ENCODE measurements at places on chromosomes 3 and 15.

DNA sequence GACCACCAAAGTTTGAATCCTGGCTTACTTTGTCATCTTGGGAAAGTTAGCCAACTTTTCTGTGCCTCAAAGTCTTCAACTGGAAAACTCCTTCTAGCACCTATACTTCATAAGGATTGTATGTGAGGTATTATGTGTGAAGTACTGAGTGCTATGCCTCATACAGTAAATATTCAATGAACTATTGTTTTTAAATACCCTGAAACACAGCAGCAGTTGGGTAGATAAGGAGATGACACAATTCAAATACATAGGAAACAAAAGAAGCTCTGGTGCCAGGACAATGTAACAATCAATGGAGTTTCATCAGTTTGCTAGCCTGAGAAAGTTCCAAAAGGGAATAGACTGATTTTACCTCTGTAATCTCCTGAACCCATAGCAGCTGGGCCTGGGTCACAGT is 43.3 kb downstream of the TUBGCP4 start:
- no peak for DNase-seq

DNA sequence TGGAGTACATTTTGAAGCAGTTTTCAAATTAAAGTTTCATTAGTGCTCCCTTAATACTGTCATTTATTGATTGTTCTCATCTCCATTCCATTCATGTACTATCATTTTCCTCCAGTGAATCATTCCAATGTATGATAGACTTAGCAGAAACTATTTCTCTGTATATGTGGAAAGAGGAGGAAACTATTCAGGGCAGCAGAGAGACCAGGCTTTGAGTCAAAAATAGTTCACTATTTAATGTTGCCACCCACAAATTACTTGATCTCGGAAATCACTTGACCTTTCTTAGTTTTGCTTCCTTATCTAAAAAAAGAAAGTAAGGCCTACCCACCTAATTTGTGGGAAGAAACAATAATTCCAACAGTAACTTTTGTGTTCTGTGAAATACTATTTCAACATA is 610.5 kb upstream of the ZNF385D start:
- no peak for DNase-seq

GRCh38 chr3:139394116-139394515 is 4.7 kb upstream of the COPB2 start:
- no peak for DNase-seq

GRCh38 chr3:109188741-109189140 is 52.2 kb downstream of the C3orf85 start:
- no peak for DNase-seq

DNA sequence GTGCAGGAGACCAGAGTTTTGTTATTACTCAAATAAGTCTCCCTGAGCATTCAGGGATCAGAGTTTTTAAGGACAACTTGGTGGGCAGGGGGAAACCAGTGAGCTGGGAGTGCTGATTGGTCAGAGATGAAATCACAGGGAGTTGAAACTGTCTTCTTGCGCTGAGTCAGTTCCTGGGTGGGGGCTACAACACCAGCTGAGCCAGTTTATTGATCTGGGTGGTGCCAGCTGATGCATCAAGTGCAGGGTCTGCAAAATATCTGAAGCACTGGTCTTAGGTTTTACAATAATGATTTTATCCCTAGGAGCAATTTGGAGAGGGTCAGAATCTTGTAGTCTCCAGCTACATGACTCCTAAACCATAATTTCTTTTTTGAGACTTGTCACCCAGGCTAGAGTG is 13.8 kb upstream of the ZNF662 start:
- DNase-seq: no peak

DNA sequence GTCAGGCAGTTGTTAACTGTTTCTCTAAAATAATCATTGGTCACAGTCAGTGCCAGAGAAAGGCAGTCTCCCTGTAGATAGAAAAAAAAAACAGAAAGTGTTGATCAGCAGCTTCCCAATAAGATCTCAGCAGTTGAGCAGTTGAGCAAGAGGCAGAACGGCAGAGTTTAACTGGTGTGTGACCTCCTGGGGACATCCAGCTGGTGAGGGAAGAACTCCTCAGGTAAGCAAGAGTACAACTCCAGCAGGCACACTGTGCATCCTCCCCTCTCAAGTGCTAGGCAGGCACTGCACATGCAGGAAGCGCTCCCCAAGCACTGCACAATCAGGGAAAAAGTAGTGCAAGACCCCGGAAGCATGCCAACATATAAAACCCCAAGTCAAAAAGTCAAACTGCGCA is 1287.2 kb downstream of the NSUN3 start:
- DNase-seq: no peak

- no peak for DNase-seq
These were observed 205.5 kb upstream of the CD96 start for GRCh38 chr3:111336511-111336910.

- no peak for DNase-seq
These were observed 6.3 kb upstream of the CCDC54 start for GRCh38 chr3:107370907-107371306.

GRCh38 chr15:52730594-52730993 is 51.4 kb upstream of the ATOSA start:
- DNase-seq: no peak

DNA sequence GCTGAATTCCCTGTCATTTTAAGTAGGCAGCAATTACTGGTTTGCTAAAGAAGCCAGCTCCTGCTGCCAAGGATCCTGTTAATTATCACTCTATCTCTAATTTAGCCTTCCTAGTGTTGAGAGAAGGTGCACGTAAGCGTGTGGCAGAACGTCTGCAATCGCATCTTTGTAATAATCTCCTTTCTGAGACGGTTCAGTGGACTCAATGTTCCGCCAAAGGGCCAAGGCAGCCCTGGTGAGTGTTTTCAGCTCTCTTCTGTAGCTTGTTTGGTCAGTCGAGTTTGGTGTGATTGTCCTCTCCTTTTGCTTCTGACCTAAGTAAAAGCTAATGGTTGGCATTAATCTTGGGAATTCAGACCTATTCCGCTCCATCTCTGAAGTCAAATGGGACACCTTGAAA is 24.2 kb downstream of the MITF start:
- DNase-seq: no peak

- DNase-seq: no peak
These were observed 49.1 kb downstream of the IQSEC1 start for GRCh38 chr3:13023971-13024764.

- peak; percentile 62 for DNase-seq
These were observed 15.5 kb downstream of the CCR5 start for GRCh38 chr3:46386205-46386604.

GRCh38 chr15:66249605-66250174 is 3.9 kb downstream of the MEGF11 start:
- DNase-seq: no peak

GRCh38 chr3:30778933-30779332 is 115.5 kb downstream of the GADL1 start:
- DNase-seq: no peak

GRCh38 chr15:85730001-85730820 is 64.5 kb downstream of the KLHL25 start:
- DNase-seq: peak; percentile 69

DNA sequence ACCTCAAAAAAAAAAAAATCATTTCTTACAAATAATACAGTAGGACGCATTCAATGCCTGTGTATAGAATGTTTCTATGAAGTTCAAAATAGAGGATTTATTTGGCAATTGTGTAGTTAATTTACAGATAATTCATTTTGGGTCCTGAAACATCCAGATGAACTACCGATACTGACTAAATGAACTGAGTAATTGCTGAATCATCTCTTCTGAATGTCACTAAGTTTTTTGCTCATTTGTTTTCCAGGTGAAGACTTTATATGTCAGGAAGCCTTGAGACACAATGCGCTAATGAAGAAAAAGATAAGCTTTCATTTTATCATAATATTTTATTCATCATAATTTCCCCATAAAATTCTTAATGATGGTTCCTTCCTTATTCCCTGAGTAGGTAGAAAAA is 39.7 kb downstream of the PCOLCE2 start:
- DNase-seq: no peak

DNA sequence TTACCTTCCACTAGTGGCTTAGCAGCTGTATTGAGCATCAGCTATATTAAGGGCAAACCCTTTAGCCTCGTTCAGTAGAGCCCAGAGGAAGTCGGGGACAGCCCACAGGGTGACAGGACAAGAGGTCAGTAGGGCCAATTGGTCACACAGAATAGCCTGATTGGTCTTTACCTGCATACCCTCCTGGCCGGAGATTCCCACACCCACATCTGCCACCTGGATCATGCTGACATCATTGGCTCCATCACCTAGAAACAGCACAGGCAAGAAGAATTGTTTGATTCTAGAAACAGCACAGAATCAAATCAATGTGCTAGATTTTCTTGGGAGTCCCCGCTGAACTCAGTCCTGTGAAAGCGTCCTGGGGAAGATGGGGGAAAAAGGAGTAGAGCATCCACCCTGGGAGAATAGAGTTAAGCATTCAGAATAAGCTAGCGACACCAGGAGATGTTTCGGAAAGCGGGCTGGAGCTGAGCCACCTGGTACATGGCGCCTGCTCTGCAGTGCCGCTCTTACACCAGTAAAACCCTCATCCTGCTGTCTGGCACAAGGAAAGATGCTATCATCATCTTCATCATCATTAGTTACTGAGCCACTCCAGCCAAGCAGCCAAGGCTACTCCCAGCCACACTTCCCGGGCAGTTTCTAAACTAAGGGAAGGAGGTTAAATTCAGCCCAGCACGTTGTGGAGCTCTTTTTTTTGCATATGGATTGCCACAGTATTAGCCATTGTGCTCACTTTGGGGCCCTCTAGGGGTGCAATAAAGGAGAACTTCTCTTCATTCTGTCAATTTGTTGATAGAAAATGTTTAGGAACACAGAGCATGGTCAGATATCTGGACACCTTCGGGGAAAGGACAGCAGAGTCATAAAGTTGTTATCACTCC is 171.3 kb downstream of the ATP10A start:
- DNase-seq: peak; percentile 11

- DNase-seq: no peak
These were observed 19.4 kb downstream of the CCDC32 start for GRCh38 chr15:40545457-40545856.
